ENCODE measurements at places on chromosomes 2 and 18. TPM values are rescaled to one million over a fixed set of nuclear protein-coding genes. Genes with fewer than 3 reads are reported as not detected.

The GPAT2 gene
- 1.3 TPM for total RNA-seq

The RNF152 gene
- 1.4 TPM for total RNA-seq

The PARD3B gene
- total RNA-seq, result 6.8 TPM

The LRATD1 gene
- not detected for total RNA-seq

The SLC38A11 gene
- total RNA-seq, result not detected

The POTEE gene
- not detected for total RNA-seq

The RNF125 gene
- total RNA-seq, result 2.2 TPM

The NRBP1 gene
- 91.0 TPM for total RNA-seq

The C2orf15 gene
- total RNA-seq, result not detected

The NPAS2 gene
- total RNA-seq, result 12.6 TPM

The PFN4 gene
- total RNA-seq, result 0.68 TPM

The NETO1 gene
- total RNA-seq, result not detected

The ARL4C gene
- 3.5 TPM for total RNA-seq

The KIF5C gene
- not detected for total RNA-seq

The UGT1A10 gene
- total RNA-seq, result not detected

The IL1F10 gene
- not detected for total RNA-seq

The KIAA2012 gene
- not detected for total RNA-seq

The CD302 gene
- 18.7 TPM for total RNA-seq

The PTRHD1 gene
- 97.1 TPM for total RNA-seq

The TEKT4 gene
- not detected for total RNA-seq

The INO80C gene
- 1.6 TPM for total RNA-seq

The PCGF1 gene
- total RNA-seq, result 11.0 TPM

The TNS1 gene
- 63.7 TPM for total RNA-seq

The DAW1 gene
- 1.5 TPM for total RNA-seq

The WNT10A gene
- total RNA-seq, result not detected

The PAX8 gene
- total RNA-seq, result 2.0 TPM

The DIS3L2 gene
- total RNA-seq, result 9.4 TPM

The PLEK gene
- not detected for total RNA-seq

The KLHL41 gene
- total RNA-seq, result 0.12 TPM

The LCT gene
- total RNA-seq, result not detected

The TM4SF20 gene
- not detected for total RNA-seq

The CAVIN2 gene
- 11.5 TPM for total RNA-seq

The ANKAR gene
- total RNA-seq, result 2.9 TPM

The TFPI gene
- 86.5 TPM for total RNA-seq

All from pericardium fibroblast (primary cell).